Natural killer cell treated with Interleukin-12 subunit alpha and Interleukin-12 subunit beta and Interleukin-15 and Interleukin-18, amount 100 ng/mL, for 72 hours (primary cell): ENCODE measurements at places on chromosomes 7 and 10. TPM values are rescaled to one million over a fixed set of nuclear protein-coding genes. Genes with fewer than 3 reads are reported as not detected.
A peak's percentile ranks its signal among the peaks of the same experiment; 100 is the strongest.

- DNase-seq = no peak
These were observed 114.3 kb downstream of the SLIT1 start for GRCh38 chr10:97071496-97071895.

DNA sequence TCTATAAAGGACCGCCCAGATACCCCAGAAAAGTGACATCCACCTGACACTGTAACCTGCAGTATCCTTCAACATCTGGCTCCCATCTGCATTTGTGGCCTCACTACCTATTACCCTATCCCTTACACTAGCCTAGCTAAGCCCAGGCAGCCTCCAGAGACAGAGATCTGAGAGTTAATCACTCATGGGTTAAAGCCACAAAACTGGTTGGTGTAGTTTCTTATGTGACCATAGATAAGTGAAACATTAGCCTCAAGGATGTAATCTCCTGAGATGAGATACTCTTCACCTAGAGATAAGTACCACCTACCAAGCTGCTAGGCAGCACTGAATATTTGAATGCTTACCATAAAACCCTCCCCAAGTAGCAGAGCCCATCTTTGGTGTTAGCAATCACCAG is 35.4 kb downstream of the CTTNBP2 start:
- no peak for DNase-seq

The SPDYE11 gene
- total RNA-seq = not detected

The GRM3 gene
- not detected for total RNA-seq

- no peak for DNase-seq
These were observed 280.8 kb upstream of the LRGUK start for GRCh38 chr7:133846203-133846945.

DNA sequence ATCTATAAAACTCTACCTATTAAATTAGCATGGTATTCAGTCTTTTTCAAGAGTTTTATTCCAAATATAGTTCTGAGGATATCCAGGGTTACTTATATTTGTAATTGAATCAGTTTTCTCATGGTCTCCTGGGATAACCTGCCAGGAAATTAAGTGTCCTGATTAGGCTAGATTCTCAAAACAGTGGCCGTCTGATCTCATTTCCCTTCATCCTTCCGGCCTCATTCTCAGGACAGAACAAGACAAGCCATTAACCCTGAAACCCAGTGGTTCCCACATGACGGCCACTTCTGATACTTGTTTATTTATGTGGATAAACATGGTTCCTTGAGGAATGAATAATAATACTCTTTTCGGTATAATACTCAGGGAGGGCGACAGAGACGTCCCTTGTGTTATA is 417.6 kb upstream of the POT1 start:
- DNase-seq = no peak

DNA sequence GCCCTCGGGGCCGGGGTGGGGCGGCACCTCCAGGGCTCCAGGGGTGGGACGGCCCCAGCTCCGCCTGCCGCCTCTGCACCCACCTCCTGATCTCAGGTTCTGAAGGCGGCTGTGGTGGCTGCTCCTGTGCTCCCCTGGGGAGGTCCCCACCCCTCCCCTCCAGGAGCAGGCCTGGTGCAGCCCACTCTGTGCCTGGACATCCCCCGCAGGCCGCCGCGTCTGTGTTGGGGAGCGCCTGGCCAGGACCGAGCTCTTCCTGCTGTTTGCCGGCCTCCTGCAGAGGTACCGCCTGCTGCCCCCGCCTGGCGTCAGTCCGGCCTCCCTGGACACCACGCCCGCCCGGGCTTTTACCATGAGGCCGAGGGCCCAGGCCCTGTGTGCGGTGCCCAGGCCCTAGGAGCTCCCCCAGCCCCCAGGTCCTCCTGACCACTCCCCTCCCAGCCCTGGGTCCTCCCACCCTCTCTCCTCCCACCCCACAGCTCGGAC is 5.5 kb downstream of the CYP2W1 start:
- no peak for DNase-seq

DNA sequence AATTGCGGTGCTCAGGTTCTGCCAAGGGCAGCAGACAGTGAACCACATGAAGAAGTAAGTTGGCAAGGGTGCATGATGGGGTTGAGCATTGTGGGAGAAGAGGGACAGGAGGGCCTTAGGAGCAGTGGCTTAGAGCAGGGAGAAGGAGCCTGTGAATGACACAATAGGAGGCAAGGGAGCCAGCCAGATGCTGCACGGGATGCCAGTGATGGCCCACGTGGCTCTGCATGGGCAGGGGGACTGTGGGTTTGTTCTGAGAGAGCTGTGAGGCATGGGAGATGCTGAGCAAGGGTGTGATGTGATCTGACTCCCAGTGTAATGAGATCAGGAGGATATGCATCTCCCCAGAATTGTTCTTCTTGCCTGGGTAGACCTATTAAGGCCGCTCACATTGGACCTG is 60.9 kb downstream of the C10orf90 start:
- DNase-seq = no peak

The IDE gene
- total RNA-seq = 41.4 TPM

DNA sequence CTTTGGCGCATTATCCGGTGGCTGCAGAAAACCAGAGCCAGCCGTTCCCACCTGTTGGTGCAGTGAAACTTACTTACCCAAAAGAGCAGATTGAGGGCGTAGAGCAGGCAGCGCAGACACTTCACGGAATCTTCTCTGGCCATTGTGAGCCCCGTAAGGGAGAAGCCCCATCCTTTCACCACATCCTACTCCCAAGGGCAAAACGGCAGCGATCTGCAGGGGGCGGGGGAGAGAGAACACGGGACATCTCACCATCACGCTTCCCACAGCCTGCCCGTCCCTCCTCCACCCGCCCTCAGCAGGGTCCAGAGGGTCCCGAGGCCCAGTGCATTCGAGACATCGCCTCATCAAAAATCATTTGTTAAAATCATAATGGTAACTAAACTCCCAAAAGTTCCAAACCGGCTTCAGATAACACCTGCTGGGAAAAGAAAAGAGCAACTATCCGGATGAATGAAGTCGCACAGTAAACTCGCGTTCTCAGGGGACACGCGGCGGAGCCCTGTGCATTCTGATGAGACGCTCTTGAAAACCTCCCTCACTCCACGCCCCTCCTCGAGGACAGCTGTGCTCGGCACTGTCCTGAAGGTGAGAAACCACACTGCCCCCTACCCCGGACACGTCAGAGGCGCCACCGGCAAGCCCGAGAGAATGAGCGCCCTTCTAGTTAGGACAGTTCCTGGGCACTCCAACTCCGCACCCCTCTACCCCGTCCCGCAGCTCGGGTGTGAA is 1.2 kb downstream of the TSPAN12 start:
- DNase-seq = no peak

DNA sequence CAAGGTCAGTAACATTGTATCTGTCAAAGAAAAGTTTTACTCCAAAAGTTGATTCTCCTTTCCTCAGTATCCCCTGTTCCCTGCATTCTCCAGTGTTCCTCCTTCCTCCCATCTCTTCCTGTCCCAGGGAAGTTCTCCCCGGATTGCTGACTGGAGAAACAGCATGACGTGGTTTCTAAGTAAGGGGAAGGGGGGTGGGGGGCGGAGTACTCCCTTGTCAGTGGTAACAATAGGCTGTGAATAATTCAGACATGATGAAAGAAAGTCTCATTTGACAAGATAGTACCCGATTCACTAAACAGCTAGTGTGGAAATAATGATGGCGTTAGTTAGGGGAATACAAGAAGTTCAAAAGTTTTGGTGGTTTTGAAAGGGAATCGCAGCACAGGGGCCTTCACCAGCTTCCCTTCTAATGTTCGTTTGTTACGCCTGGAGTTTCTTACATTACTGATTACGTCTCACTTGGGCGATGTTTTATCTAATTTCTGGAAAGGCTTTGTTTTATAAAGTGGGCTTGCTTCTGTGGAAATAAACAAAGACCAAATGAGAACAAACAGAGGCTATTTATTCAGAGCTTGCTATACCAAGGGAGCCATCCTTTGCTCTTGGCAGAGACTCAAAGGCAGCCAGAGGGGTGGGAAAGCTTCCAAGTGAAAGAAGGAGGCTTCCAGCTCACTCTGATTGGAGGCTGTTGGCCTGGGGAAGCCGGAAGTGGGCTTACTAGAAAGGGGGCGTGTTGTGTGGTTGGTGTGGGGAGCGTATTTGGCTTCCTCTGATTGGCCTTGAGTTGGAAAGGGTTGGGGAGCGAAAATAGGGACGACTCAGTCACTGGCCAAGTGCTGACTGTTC is 453.7 kb downstream of the SDK1 start:
- DNase-seq = no peak

GRCh38 chr10:46284286-46285229 is 2.2 kb upstream of the ANTXRL start:
- peak; percentile 79 for DNase-seq

The ACSL5 gene
- total RNA-seq = 111 TPM

The ODAD2 gene
- not detected for total RNA-seq

DNA sequence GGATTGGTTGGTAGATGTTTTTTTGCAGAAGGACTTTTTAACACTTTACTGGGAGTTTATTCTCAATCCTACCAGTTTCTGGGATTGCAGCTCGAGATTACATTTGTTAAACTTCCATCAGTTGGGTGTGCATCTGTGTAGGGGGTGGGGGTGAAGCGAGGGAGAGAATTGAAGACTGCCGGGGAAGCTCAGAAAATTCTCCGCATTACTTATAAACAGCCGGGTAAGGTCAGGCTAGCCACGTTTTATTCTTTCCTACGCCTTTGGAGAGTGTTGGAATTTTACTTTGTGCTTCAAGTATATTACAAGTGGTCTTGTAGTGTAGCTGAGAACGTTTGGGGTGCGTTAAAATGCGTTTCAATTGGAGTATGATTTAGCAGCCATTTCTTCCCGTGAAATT is 1.1 kb downstream of the PALS2 start:
- no peak for DNase-seq

DNA sequence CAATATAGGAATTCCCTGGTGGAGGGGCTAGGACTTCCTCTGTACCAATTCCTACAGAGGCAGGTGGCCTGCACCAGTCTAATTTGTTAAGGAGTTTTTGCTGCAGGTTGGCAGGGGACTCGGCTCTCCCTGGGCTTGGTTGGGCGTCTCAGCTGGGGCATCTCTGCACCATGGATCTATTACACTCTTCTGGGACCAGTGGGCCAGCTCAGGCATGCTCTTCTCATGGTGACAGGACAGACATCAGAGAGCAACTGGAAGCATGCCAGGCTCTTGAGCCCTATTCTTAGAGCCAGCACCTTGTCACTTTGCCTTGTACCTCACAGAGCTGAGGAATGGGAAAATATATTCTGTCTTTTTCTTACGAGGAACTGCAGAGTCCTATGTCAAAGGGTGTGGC is 74.6 kb downstream of the SH2D4B start:
- DNase-seq = no peak

DNA sequence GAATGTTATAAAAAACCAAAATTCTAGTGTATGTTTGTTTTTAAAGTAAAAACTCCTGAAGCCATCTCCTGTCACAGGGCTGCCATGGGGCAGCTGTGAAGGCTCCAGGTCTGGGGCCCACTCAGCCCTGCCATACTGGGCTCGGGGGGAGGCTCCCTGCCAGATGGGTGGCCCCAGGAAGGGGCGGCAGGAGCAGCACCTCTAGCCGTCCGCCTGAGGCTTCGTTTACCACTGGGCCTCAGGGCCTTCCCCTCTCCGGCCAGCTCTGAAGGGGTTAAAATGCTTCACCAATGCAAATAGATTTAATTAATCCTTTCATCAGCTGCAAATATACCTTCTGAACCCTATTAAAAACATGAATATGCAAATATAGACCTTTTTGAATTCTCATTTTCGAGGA is 139.0 kb downstream of the ELFN1 start:
- DNase-seq = no peak

- DNase-seq = no peak
These were observed 152.5 kb downstream of the PPP1R9A start for GRCh38 chr7:95059842-95060313.

GRCh38 chr10:27391325-27391724 is 112.8 kb upstream of the RAB18 start:
- no peak for DNase-seq

The SLIT1 gene
- 0.78 TPM for total RNA-seq

GRCh38 chr10:97018251-97019212 is 167.2 kb downstream of the SLIT1 start:
- DNase-seq = peak; percentile 48

The AKR1C4 gene
- total RNA-seq = not detected

GRCh38 chr7:132377015-132377414 is 199.3 kb downstream of the PLXNA4 start:
- no peak for DNase-seq

DNA sequence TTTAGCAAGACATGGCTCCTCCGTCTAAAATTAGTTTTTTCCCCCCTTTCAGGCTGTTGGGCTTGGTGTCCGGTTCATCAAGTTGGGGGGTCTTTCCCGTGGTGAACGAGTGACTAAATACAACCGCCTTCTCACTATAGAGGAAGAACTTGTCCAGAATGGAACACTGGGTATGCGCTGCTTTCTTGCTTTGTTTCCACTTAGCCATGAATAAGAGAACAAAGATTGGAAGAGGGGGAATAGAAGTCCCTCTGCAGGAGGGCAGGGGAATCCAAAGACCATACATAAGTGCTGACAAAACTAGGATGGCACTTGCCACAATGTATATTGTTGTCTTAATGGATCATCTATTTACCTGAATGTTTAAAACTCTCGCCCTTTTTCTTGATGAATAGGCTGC is 30.5 kb downstream of the ENO4 start:
- DNase-seq = no peak

- DNase-seq = no peak
These were observed 7.7 kb downstream of the GRM8 start for GRCh38 chr7:127245002-127245401.
